Calu3 (cell line): ENCODE measurements at places on chromosomes 7 and 10. TPM values are rescaled to one million over a fixed set of nuclear protein-coding genes. Genes with fewer than 3 reads are reported as not detected.

DNA sequence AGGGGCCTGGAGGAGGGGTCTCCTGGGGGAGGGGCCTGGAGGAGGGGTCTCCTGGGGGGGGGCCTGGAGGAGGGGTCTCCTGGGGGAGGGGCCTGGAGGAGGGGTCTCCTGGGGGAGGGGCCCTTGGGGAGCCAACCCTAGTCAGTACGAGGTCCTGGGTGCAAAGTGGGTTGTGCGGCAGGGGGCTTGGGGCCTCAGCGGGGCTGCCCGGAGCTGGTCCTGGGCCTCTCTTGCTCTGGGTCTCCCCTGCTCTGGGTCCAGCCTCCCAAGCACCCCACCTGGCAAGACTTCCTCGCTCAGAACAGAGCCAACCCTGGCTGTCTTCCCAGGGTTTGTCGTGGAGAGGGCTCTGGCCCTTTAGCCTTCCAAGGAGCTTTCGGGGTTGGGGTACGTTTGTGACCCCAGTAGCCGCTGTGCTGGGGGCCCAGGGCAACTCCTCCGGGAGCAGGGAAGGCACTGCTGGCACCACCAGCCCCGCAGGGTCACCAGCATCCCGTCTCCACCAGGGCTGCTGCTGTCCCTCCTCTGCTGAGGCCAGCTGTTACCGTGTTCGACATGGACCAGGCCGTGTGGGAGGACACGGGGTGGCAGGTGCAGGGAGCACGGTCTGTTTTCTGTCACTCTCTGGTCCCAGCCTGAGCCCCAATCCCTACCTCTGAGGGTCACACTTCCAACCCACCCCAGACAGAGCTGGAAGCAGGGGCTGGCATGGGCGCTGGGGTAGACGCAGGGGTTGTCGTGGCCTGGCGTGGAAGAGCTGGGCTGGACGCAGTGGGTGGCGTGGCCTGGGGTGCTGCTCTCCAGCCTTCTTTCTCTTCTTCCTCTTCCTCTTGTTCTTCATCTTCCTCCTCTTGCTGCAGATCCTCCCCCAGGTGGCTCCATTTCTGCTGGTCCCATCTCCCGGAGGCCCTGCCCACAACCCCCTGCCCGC lies 22.8 kb downstream of the PWWP2B start:
- H3K4me3 ChIP-seq: no peak overlapping the region
- peaks cover 9% of the 10 kb centered on the region for H3K36me3 ChIP-seq
- no peak overlapping the region for H3K27ac ChIP-seq
- no peak for DNase-seq

DNA sequence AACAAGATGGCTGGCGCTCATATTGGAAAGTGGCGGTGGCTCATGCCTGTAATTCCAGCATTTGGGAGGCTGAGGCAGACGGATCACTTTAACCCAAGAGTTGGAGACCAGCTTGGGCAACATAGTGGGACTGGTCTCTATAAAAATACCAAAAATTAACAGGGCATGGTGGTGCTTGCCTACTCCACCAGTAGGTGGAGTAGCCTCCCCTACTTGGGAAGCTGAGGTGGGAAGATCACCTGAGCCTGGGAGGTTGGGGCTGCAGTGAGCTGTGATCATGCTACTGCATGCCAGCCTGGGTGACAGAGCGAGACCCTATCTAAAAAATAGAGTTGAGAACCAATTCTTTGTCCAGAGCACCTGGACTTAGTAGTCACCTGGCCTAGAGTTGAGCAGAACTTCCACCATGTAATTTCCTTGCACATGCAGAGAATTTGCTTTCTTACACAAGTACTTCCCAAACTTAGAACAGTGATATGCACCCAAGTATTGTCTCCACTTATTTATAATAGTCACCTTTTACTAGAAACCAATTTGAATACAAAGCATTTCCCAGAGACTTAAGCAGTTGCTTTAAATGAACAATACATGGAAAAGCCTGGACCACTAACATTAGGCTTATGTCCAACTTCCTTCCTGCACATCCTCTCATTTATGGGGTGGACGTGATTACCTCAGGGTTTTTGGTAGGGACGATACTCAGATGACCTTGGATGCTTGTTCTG lies 15.9 kb downstream of the LAMB4 start:
- no peaks in the 10 kb centered on the region for H3K4me1 ChIP-seq
- H3K4me3 ChIP-seq: no peak overlapping the region
- H3K27ac ChIP-seq: no peak overlapping the region
- H3K27me3 ChIP-seq: no peaks in the 10 kb centered on the region

The CTNNA3 gene
- not detected in 2 replicates for total RNA-seq

DNA sequence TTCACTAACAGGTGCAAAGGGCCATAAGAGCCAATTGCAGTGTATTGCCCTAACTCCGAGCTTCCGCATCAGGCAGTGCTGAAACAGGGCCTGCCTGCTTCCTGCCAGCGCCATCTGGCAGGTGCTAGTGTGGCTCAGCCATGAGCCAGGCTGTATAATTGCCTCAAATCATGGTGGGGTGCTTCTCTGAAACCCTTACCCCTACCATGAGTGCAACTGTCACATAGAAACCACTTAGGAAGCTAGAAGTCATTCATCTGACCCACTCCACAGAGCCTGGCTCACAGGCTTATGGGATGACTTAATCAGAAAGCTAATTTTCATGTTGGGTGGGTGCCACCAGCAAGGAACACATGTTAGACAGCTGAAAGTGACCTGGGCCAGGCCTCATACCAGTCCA lies 133.3 kb upstream of the LAMB4 start:
- no peak for DNase-seq
- no peak overlapping the region for H3K4me3 ChIP-seq
- H3K4me1 ChIP-seq: no peaks in the 10 kb centered on the region
- H3K36me3 ChIP-seq: peaks cover 5% of the 10 kb centered on the region

The OR9A2 gene
- not detected in 2 replicates for total RNA-seq

DNA sequence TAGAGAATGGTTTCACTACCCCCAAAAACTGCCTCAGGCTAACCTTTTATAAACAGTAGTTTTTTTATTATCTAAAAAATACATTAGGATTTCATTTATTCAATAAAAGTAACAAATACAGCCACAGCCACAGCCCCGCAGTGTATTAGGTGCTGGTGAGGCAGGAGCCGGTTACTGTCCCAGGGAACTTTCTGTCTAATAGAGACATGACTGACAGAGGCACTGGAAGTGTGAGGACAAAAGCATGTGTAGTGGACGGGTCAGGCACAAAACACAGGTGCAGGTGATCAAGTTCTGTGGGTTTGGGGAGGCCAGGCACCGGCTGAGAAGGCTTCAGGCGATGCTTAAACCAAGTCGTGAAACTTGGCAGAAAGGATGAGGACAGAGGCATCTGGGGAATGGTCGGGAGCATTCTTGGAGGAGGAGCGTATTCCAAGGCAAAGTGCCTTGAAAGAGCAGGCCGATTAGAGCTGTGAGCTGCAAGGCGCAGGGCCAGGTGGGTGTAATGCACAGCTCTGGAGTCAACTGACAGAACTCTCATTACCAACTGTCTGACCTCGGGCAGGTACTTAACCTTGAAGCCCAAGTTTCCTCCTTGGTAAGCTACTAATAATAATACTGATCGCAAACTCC lies 138.2 kb downstream of the USP6NL start:
- H3K27me3 ChIP-seq: no peaks in the 10 kb centered on the region
- H3K4me3 ChIP-seq: no peak overlapping the region
- H3K4me1 ChIP-seq: no peaks in the 10 kb centered on the region

DNA sequence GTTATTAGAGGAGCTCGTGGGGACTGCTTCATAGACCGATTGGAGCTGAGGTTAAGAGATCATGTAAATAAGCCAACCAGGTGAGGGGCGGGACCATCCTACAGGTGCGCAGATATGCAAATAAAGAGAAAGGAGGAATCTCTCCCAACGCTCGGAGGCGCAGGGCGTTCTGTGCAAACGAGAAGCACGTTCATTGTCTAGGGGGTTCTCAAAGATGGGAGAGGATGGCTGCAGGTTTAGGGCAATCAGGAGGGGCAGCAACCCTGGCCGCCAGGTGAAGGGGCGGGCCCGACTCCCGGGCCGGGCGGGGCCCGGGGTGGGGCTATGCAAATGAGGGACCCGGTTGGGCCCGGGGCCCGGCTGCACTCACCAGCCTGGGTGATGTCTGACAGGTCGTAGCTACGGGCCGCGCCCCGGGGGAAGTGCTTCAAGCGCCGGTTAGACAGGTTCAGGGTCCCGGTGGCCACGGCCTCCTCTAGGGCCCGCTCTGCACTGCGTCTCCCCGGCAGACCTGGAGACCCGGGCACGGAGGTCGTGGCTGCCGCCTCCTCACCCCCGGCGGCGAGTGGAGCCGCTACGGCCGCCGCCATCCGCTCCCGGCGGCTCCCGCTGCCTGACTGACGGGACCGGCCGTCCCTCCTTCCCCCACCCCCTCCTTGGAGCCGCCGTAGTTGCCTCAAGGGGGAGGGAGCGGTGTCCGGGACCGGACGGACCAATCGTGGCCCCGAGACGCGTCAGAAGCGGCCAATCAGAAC lies at the start of gene LRCH4:
TSS of gene LRCH4 (minus strand) at position 619 of the 755 bp plus-strand sequence. CDS start at position 590, 29 bp downstream.
- H3K4me3 ChIP-seq: peak within 1 kb of the TSS; percentile 91
- H3K36me3 ChIP-seq: peaks cover 25% of the 10 kb centered on the region
- H3K4me1 ChIP-seq: peaks cover 14% of the 10 kb centered on the region
- H3K27me3 ChIP-seq: peaks cover 11% of the 10 kb centered on the region

- no peak for DNase-seq
- peaks cover 21% of the 10 kb centered on the region for H3K27me3 ChIP-seq
- no peak overlapping the region for H3K4me3 ChIP-seq
- H3K27ac ChIP-seq: no peak overlapping the region
These were observed 65.0 kb downstream of the DNAJC12 start for GRCh38 chr10:67772894-67773511.

- DNase-seq: no peak
- H3K36me3 ChIP-seq: peaks cover 2% of the 10 kb centered on the region
- peaks cover 26% of the 10 kb centered on the region for H3K27me3 ChIP-seq
These were observed 230.0 kb upstream of the GRB10 start for GRCh38 chr7:51012569-51013217.

The NEUROG3 gene
- not detected in 2 replicates for total RNA-seq
